Purkinje cell (primary cell): ENCODE measurements at places on chromosomes 1 and 21. TPM values are rescaled to one million over a fixed set of nuclear protein-coding genes. Genes with fewer than 3 reads are reported as not detected.

Gene NAV1
- polyA plus RNA-seq = 5.2 and 6.2 TPM in 2 replicates

Gene OR2T11
- not detected in 2 replicates for polyA plus RNA-seq

Gene OR2T29
- not detected in 2 replicates for polyA plus RNA-seq

Gene SPRR3
- not detected in 2 replicates for polyA plus RNA-seq

Gene HDAC1
- polyA plus RNA-seq = 0.93 and 3.0 TPM in 2 replicates

Gene LRRC7
- polyA plus RNA-seq = 4.0 and 15.2 TPM in 2 replicates

Gene FNDC5
- 214 and 326 TPM in 2 replicates for polyA plus RNA-seq

Gene TRAPPC10
- polyA plus RNA-seq = 2.3 and 4.3 TPM in 2 replicates

Gene FAM177B
- 1.0 and 1.9 TPM in 2 replicates for polyA plus RNA-seq

Gene ARF1
- 69.6 and 120 TPM in 2 replicates for polyA plus RNA-seq

Gene DRAXIN
- polyA plus RNA-seq = not detected in 2 replicates

Gene RIMKLA
- 4.9 TPM in 2 replicates for polyA plus RNA-seq

Gene SLC1A7
- polyA plus RNA-seq = not detected in 2 replicates

Gene SLX9
- 1.4 and 1.6 TPM in 2 replicates for polyA plus RNA-seq

Gene TMEM81
- polyA plus RNA-seq = 1.7 and 3.8 TPM in 2 replicates

Gene HRNR
- 0.22 TPM in 1 of 2 replicates, not detected in the other for polyA plus RNA-seq

Gene FCRL2
- not detected in 2 replicates for polyA plus RNA-seq

Gene LY9
- polyA plus RNA-seq = not detected in 2 replicates

Gene PLA2G2A
- polyA plus RNA-seq = not detected in 2 replicates

Gene RASSF5
- 4.4 and 5.6 TPM in 2 replicates for polyA plus RNA-seq

Gene NR0B2
- polyA plus RNA-seq = not detected in 2 replicates

Gene KCNAB2
- 4.5 and 11.1 TPM in 2 replicates for polyA plus RNA-seq

Gene DYRK3
- polyA plus RNA-seq = 10.1 and 12.6 TPM in 2 replicates

Gene ATAD3A
- 0.10 and 0.27 TPM in 2 replicates for polyA plus RNA-seq

Gene VSIG8
- polyA plus RNA-seq = not detected in 2 replicates

Gene GJB5
- 4.0 and 11.5 TPM in 2 replicates for polyA plus RNA-seq

Gene LCE1A
- not detected in 2 replicates for polyA plus RNA-seq
